Nephron progenitor cell (in vitro differentiated cells): ENCODE measurements at places on chromosomes 13 and 19.

DNA sequence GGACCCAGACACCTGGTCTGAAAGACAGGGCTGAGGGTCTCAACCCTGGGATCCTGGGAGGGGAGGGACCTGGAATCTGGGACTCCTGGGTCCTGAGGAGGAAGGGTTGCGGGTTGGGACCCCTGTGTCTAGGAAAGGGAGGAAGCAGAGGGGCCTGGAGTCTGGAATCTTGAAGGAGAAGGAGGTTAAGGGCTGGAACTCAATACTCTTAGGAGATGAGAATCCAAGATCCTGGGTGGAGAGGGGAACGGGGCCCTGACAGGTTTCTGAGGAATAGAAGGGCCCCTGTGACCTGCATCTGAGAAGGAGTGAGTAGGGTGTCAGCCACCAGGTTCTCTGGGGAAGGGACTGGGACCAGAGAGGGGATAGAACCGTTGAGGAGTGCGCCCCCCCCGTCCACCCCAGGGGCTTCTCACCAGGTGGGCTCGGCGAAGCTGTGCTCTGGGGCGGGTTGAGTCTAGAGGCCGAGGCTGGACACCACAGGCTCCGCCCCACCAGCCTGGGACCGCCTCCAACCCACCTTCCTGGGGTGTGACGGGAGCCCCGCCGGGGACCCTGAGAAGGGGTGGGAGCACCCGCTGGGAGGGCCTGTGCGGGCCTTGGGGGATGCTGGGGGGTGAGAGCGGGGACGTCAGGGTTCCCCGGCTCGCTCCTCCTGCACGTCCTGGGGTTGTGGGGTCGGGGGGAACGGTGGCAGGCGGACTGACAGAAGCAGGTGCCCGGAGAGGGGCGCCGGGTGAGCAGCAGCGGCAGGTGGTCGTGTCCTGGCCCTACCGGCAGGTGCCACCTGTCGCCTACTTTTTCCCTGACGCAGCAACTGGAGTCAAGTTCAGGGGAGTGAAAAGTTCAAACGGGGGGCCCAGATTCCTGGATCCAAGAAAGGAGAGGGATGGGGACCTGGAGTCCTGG is at the start of gene MAMSTR:
TSS of gene MAMSTR (minus strand) at position 463 of the 909 bp plus-strand sequence. CDS start 694 bp downstream, outside the sequence.
- peak within 1 kb of the TSS; percentile 99 for H3K27ac ChIP-seq
- H3K4me1 ChIP-seq: peaks cover 60% of the 10 kb centered on the region
- H3K4me3 ChIP-seq: peak within 1 kb of the TSS; percentile 99

GRCh38 chr13:88183440-88183839 is 512.3 kb downstream of the SLITRK5 start:
- no peaks in the 10 kb centered on the region for H3K27me3 ChIP-seq
- no peak overlapping the region for H3K27ac ChIP-seq
- no peak for DNase-seq

DNA sequence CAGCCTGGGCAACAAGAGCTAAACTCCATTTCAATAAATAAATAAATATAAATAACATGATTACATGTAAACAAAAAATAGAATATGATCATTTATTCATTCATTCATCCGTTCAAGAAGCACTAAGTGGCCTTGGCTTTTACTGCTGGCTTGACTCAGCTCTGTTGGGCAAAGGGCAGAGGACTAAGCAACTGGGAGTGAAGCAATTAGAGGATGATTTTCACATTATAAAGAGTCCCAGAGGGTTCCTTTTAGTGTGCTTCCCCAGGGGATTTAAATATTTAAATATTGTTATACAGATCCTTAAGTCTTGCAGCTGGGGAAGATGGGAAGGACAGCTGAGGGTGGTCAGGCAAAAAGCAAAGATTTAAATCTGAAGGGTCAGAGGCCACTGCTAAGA is 34.9 kb upstream of the FLT1 start:
- H3K4me3 ChIP-seq: no peak overlapping the region
- no peak overlapping the region for H3K27ac ChIP-seq
- H3K36me3 ChIP-seq: no peaks in the 10 kb centered on the region
- peaks cover 6% of the 10 kb centered on the region for H3K4me1 ChIP-seq
- no peak for DNase-seq

- no peak overlapping the region for H3K27ac ChIP-seq
- no peak overlapping the region for H3K4me3 ChIP-seq
- DNase-seq: no peak
- no peaks in the 10 kb centered on the region for H3K36me3 ChIP-seq
- H3K4me1 ChIP-seq: no peaks in the 10 kb centered on the region
These were observed 75.0 kb upstream of the VSTM2B start for GRCh38 chr19:29450812-29451211.

DNA sequence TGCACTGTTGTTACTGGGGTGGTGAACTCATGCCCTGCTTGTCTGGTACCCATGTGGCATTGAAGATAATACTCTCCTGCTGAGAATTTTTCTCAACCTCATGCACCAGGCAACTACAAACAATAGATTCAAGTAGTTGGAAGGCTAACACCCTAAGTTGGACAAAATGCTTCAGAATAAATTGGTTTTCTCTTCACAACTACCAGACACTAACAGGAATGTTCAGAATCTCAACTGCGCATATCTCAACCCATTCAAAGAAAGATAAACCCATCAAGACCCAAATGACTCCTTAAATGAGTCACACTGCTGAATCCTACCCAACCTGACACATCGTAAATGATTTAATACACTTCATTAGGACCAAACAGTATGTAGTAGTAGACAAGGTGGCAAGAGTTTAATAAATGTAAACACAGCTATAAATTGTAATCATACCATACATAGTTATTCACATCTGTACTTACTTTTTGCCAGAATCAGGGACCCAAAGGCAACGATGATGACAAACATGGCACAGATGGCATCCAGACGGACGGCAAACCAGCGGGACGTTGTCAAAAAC is 227.4 kb downstream of the ABCC4 start:
- no peak overlapping the region for H3K27ac ChIP-seq
- no peak for DNase-seq
- H3K36me3 ChIP-seq: peaks cover 52% of the 10 kb centered on the region
- no peaks in the 10 kb centered on the region for H3K27me3 ChIP-seq

DNA sequence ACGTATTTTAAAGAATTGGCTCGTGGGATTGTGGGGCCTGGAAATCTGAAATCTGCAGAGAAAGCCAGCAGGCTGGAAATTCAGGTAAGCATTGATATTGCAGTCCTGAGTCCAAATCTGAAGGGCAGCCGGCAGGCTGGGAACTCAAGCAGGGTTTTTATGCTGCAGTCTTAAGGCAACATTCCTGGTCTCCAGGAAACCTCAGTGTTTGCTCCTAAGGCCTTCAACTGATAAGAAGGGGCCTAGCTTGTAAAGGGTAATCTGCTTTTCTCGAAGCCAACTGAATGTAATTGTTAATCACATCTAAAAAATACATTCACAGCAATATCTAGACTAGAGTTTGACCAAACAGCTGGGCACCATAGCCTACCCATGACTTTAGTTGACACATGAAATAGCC is 154.4 kb downstream of the EFNB2 start:
- no peaks in the 10 kb centered on the region for H3K36me3 ChIP-seq
- no peak overlapping the region for H3K4me3 ChIP-seq
- no peak overlapping the region for H3K27ac ChIP-seq
- H3K4me1 ChIP-seq: peaks cover 50% of the 10 kb centered on the region

DNA sequence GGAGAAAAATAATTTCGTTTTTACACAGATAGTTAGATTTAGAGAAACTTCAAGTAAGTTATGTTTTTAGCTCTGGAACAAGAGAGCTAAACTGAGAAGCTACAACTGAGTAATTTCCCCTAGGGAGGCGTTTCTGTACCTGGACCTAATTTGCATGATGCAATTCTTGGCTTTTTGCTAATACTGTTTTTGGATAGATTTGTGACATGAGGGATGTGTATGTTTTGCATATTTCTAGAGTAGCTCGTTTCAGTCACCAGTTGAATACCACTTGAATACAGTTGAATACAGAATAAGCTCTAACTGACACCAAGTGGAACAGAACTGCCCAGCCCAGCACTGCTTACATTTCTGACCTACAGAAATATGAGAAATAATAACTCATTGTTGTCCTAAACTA is 1227.9 kb upstream of the SPRY2 start:
- H3K27ac ChIP-seq: no peak overlapping the region
- H3K27me3 ChIP-seq: no peaks in the 10 kb centered on the region
- H3K36me3 ChIP-seq: no peaks in the 10 kb centered on the region
- no peaks in the 10 kb centered on the region for H3K4me1 ChIP-seq
- no peak for DNase-seq
- H3K4me3 ChIP-seq: no peak overlapping the region

DNA sequence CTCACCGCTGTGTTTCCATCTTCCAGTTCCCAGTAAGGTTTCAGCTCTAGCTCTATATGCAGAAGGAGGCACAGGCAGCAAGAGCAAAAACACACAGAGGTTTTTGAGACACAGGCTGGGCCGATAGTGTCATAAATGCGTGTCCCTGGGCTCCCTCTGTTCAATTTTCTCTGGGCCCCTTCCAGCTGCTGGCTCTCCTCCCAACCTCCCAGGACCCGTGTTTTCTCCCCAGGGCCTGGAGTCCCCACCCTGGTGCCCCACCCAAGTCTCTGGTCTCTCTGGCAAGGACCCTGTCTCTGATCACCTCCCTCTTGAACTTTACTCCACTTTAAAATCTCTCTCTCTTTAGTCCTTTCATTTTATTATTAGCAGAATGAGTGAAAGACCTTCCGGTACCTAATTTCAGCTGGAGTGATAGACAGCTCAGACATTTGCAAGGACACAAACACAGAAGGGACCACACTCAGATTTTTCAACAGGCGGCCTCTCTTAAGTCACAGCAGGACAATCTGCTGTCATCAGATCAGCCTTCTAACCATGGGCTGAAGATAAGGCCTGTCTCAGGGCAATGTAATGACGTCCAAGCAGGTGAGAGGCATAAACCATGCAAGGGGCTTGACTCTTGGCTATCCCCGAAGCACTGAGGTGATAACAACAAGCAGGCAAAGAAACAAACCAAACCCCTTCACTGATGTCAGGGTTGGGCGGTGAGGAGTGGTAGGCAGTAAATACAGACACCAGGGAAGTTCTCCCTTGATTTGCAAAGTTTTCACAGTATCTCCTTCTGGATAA is 190.0 kb upstream of the IRS2 start:
- H3K27me3 ChIP-seq: peaks cover 16% of the 10 kb centered on the region
- H3K27ac ChIP-seq: peak overlapping the region; percentile 11
- peaks cover 14% of the 10 kb centered on the region for H3K4me1 ChIP-seq
- no peaks in the 10 kb centered on the region for H3K36me3 ChIP-seq
- DNase-seq: no peak

GRCh38 chr19:38977445-38978325 is 2.1 kb upstream of the FBXO17 start:
- peaks cover 5% of the 10 kb centered on the region for H3K36me3 ChIP-seq
- peak overlapping the region; percentile 94 for H3K27ac ChIP-seq
- H3K27me3 ChIP-seq: no peaks in the 10 kb centered on the region
- peak overlapping the region; percentile 14 for H3K4me3 ChIP-seq
- DNase-seq: no peak
- H3K4me1 ChIP-seq: peaks cover 45% of the 10 kb centered on the region

DNA sequence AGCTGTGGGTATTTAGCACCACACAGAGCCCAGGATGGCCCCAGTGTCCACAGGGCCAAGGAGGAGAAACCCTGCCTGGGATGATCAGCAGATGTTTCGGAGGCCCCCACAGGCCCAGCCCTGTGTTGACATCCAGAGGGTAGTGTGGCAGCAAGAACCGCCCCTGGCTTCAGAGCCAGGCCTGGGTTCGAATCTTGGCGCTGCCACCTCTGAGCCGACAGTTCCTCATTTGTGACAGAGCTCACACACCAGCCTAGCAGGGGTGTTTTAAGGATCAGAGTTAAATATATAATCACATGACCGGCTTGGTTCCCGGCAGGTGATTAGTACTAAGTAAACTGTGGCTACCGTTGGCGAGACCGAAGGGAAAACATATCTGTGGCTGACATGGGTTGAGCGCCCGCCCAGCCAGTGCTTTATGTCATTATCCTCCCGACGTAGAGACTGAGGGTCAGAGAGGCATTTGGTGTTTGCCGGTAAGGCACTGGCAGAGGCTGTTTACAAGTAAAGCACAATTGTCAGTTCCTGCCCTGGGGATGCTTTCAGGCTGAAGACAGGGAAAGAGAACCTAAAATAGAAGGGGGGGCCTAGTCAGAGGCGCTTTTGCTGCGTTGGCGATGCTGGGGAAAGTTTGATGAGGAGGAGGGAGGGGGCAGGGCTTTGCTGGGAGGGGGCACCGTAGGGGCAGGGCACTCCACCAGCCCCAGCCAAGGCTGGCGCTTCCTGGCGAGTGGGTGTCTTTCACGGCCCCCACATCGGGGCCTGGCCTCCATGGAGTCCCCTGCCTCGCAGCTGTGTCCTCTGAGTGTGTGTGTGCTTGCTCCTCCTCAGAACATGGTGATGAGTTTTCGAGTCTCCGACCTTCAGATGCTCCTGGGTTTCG is 4.8 kb downstream of the PIAS4 start:
- peak overlapping the region; percentile 34 for H3K4me3 ChIP-seq
- peaks cover 9% of the 10 kb centered on the region for H3K36me3 ChIP-seq
- peak overlapping the region; percentile 90 for H3K27ac ChIP-seq

- no peak within 1 kb of the TSS for H3K4me3 ChIP-seq
- no peaks in the 10 kb centered on the region for H3K36me3 ChIP-seq
- peaks cover 4% of the 10 kb centered on the region for H3K27me3 ChIP-seq
- no peak for DNase-seq
- peaks cover 8% of the 10 kb centered on the region for H3K4me1 ChIP-seq
These were observed at the start of gene OLFM4 for GRCh38 chr13:53028637-53029203. TSS of gene OLFM4 (plus strand) at chr13:53028813. CDS start at chr13:53028837, 24 bp downstream.
